Renal cortex interstitium (tissue), 15 donors: ENCODE measurements at places on chromosomes 7 and 10.

DNA sequence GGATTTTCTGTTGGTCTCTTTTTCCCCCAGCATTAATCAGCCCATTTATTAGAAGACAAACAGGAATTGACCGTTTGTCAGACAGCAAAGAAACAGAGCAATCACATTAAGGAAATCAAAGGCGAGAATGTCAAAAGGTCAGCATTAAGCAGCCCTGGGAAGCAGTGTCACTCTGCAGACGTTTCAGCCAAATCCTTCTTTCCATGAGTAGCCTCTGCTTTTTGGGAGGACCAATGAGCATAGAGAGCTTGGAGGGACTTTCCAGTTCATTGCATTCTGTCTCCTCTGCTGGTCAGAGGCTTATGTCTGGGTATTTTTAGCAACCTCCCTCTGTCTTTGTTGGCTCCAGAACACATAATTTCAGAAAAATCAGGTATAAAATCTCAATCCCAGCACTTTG lies 481.4 kb downstream of the GALNT17 start:
- DNase-seq, result no peak

GRCh38 chr7:120043250-120043649 lies 229.7 kb upstream of the KCND2 start:
- DNase-seq, result no peak

GRCh38 chr10:44397476-44398225 lies 12.8 kb upstream of the CXCL12 start:
- no peak for DNase-seq

- DNase-seq, result no peak
Measured at GRCh38 chr7:90759710-90760109, 163.6 kb downstream of the CDK14 start.

- DNase-seq, result no peak
Measured at GRCh38 chr7:129665013-129665401, 53.5 kb downstream of the NRF1 start.

GRCh38 chr10:92181575-92181974 lies 109.3 kb downstream of the CPEB3 start:
- DNase-seq, result no peak

DNA sequence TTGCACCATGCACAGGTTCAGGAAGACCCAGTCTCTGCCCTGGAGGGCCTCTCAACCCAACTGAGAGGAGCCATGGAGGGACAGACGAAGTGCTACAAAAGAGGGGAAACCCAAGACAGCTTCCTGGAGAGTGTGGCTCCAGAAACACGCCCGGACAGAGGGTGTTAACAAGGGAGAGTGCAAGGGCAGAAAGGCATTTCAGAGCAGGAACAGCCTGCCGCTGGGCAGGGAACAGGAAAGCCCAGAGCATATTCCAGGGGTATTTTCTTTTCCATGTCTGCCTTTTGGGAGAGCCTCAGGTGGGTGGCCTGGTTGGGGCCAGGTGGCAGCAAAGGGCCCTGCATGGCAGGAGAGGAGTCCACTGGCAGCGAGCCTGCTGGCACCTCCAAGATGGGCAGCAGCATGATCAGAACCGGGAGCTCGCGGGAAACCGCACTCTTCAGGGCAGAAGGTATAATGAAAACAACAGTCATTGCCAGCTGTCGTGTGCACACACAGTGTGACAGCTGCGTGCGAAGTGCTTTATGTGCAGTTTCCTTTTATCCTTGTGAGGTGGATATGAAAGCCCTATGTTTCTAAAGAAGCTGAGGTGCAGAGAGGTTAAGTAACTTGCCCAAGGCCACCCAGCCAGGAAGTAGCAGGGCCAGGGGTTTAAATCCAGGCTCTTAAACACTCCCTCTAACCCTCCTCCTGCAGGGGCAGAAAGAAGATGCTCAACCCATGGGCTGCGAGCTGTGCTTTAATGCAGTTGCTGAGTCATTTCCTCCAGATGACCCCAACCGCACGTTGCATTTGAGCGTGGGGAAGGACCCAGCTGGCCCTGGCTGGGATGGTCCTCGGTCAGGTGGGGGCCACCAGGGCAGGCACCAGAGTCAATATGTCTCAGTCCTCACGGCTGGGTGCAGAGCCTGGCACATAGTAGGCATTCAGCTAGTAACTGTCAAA lies 128.6 kb downstream of the OAT start:
- no peak for DNase-seq

DNA sequence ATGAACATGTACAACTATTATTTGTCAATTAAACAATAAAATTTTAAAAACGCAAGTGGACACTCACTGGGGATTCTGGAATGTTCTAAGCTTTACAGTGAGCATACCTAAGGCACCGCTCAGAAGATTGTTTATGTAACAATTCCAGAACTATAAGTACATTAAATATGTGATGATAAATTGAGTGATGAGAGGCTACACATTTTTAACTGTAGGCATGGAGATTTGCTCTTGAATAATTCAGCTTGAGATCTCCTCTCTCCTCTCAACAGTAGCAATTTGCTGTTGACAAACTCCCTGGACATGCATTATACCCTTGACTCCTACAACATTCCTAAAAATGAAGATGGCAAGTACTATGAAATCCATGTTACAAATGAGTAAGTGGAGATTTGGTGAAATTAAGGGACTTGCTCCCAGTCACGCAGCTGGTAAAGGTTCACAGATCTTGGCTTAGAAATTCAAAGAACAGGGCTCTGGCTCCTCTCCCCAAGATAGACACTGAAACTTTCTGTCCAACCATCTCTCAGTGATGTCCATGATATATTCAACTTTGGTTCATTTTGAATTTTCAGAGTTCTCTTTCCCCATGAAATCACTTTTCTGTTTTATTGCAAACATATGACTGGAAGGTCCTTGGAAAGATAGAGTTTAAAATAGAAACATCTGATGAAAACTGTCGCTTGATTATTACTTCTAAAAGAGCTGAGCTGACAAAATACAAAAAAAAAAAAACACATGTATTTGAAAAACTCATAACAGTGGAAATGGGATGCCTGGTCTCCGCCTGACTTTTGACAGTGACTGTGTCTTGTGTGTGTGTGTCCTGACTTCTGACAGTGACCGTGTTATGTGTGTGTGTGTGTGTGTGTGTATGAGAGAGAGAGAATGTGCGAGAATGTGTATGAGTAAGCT lies 488.3 kb downstream of the TNS3 start:
- DNase-seq, result no peak

DNA sequence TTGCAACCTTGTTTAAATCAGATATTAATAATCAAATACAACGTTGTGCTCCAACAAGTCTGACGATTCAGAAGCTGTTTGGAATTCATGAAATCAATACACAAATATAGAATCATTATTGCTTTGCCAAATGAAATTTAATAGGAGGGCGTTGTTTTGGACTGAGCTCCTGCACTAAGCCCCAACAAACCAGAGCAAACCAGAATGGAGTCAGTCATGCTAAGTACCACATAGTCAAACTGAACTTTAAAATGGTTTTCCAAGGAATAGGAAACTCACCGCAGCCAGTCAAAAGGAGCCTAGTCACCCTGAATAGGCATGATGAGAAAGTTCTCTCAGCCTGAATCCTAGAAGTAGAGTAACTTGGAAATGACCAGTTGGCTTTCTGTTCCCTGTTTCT lies 53.7 kb downstream of the HACD1 start:
- no peak for DNase-seq

- DNase-seq, result no peak
Measured at GRCh38 chr10:89648074-89648473, 3.0 kb upstream of the PANK1 start.

- no peak for DNase-seq
Measured at GRCh38 chr10:47308775-47309174, 8.8 kb downstream of the GDF10 start.

GRCh38 chr10:52318136-52318701 lies 4.1 kb downstream of the DKK1 start:
- DNase-seq, result no peak
